OCI-LY7 (cell line): ENCODE measurements at places on chromosomes 4 and X. TPM values are rescaled to one million over a fixed set of nuclear protein-coding genes. Genes with fewer than 3 reads are reported as not detected.
A peak's percentile ranks its signal among the peaks of the same experiment; 100 is the strongest.

DNA sequence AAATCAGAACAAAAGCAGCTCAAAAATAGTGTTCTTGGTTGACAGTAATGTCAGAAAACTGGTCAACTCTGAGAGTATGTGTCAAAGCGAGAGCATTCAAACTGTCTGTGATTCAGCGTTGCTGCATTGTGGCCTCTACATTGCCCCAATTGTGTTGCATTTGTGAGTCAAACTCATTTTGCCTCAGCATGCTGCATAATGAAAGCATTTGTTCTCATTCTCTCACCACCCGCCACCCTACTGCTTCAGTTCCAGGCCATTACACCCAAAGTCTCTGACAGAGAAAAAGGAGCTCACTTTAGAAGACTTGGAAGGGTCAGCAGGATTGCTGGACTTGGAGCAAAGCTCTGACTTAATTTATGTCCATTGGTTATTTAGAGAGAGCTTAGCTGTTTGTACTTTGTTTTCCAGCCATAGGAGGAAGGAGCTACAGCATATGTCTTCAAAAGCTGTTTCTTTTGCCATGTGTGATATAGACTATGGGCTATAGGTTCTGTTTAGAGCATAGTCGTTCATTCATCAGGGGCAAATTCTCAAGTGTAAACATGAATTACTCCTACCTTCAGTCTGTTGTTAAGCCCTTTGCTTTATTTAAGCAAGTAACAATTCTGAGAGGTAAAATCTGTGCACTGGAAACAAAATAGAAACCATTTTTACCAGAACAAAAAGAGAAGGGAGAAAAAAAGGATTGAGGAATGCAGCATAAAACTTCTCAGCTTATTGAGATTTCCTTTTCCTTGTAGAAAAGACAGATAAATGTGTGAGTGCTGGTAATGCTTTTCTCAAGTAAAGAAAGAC is 153.4 kb upstream of the ANK2 start:
- DNase-seq: no peak

DNA sequence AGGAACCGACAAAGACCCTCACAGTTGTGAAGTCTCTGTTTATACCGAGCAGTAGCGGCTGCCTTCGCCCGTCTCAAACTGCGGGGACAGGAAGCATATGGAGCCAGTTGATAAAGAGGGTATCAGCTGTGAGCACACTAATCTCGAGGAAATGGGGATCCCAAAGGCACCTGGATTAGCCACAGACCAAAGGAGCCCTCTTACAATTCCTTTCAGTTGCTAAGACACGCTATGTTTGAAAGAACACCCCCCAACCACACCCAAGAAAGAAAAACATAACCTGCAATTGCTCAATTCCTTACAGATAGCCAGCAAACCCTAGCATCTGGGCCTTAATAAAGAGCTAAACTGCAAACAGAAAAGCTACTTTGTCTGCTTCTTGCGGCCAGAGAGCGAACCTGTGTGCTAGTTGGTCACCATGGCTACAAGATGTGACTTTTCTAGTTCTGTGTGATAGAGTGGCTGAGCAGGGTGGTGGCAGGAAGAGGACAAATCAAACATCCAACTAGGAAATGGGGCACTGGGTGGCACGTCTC is 23.3 kb upstream of the CHRNA9 start:
- no peak for DNase-seq

- DNase-seq: peak; percentile 58
Measured at GRCh38 chr4:147096667-147097604, 151.3 kb upstream of the TTC29 start.

DNA sequence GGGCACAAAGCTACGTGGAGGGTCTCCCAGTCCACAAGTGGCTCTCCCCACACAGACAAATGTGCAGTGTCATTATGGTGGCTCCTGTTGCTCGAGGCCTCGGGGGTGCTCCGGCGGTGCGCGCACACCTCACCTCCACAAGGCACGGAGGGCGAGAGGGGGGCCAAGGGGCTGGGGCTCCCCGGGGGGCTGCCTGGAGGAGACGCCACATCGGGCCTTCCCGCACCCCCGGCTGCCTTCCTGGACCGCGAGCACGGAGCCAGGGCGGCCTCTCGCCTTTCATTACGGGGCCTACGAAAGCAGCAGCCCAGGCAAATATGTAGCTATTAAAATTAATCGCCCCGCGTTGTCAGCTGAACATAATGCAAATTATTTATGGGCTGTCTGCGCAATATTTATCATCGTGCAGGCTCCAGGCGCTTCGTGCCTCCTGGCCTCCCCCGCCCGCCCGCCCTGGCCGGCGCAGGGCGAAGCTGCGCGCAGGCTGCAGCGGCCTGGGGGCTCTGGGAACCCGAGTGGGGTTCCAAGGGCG is 70.8 kb upstream of the BCOR start:
- DNase-seq: peak; percentile 75

GAGE12H gene
- total RNA-seq: not detected in 2 replicates

SPACA5 gene
- not detected in 2 replicates for total RNA-seq

GRCh38 chrX:71107762-71108360 is 1.3 kb upstream of the CXorf65 start:
- DNase-seq: no peak

CENPVL1 gene
- total RNA-seq: not detected in 2 replicates

TSPAN5 gene
- total RNA-seq: not detected in 2 replicates

STPG2 gene
- total RNA-seq: not detected in 2 replicates

HOPX gene
- total RNA-seq: not detected in 2 replicates

AFM gene
- total RNA-seq: not detected in 2 replicates

- DNase-seq: no peak
Measured at GRCh38 chrX:103831803-103832544, at the start of gene RAB9B. RAB9B (minus strand) TSS chrX:103832257; CDS start chrX:103825784, 6,473 bp downstream.

MGAT4D gene
- total RNA-seq: not detected in 2 replicates

- no peak for DNase-seq
Measured at GRCh38 chr4:3287972-3288570, 4.8 kb upstream of the RGS12 start.

DNA sequence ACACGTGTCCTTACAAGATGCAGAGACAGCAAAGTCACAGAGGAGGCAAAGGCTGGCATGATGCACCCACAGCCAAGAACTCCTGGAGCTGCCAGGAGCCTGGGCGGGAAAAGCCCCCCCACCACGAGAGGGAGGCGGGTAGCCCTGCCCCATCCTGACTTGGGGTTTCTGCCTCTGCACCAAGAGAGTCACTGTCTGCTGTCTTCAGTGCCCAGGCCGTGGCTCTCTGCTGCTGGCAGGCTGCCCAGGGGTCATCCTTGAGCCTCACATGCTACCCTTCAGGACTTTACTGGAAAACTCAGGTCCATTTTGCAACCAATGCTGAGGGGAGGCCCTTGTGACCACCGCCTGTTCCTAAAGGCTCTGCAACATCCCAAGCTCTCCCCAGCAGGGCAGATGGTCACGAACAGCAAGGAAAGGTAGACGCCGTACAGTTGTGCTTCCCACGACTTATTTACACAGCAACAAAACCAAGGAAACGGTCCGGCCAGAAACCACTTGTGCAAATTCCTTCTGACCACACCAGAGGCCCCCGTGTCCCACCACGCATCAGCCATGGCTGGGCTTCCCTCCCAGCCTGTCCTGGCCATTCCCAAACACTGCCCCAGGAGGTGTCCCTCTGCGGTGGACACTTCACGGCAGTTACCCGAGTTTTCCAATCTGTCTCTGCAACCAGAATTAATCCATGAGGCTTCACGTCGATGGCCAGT is 56.9 kb downstream of the ACOX3 start:
- no peak for DNase-seq
